ENCODE measurements at places on chromosomes 12 and 14. TPM values are rescaled to one million over a fixed set of nuclear protein-coding genes. Genes with fewer than 3 reads are reported as not detected.
A peak's percentile ranks its signal among the peaks of the same experiment; 100 is the strongest.

DNA sequence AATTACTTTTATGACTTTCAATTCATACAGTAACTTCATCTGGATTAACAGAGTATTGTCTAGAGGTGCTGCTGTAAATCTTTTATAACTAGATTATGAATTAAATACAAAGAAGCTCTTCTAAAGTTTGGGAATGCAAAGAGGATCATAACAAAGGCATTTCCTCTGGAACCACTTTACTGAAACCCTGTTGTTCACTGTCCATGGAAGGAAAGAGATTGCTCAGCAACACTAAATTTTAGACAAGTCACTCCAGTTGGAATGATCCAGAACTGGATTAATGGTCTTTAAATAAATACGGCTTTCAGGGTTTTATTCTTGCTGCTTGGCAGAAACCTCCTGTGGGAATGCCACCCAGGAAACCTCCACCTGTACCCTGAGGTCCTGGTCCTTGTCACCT, 250.6 kb downstream of the KSR2 start:
- no peak for DNase-seq

LMO3 gene
- 37.5 TPM for total RNA-seq

STON2 gene
- total RNA-seq, result 15.5 TPM

FBXO34 gene
- total RNA-seq, result 87.5 TPM

DNA sequence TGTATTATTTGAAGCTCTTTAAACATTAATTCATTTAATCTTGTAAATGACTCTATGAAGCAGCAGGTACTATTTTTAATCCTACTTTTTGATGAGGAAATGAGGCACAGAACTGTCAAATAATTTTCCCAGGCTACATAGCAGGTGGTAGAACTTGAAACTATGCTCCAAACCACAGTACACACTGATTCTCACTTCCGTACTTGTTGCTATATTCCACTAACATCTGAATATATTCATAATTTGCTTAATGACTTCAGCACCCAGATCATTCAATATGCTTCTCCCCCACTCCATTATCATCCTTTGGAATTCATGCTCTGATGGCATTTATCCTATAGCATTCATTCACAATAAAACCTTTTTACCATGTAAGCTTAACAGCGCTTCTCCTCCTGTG, 4.9 kb downstream of the ERGIC2 start:
- DNase-seq, result no peak

LUM gene
- 31.2 TPM for total RNA-seq

GRCh38 chr12:57590479-57590863, 521 bp upstream of the PIP4K2C start:
- DNase-seq, result no peak

DNA sequence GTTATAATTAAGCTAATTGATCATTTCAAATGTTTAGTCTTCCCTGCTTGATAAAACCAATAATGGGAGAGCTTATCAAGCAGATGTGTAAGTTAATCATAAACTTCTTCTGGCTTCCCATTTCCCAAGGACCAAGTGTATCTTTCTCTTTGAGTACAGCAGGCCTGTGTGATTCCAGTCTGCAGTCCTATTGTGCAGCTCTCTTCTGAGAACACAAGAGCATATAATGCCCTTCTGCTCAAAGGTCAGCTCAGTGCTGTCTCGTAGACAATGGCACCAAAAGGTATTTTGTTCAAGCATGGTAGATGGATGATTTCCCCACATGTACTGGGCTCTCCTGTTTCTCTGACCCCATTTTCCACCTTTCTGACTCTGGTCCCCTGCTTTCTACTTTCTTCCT, 101.8 kb upstream of the DYRK2 start:
- no peak for DNase-seq

KRT77 gene
- not detected for total RNA-seq

CMKLR1 gene
- 4.8 TPM for total RNA-seq

GRCh38 chr12:104534162-104534856, 77.6 kb downstream of the CHST11 start:
- DNase-seq, result no peak

- DNase-seq, result no peak
Observed at GRCh38 chr12:100043631-100044030, 58.9 kb upstream of the ANKS1B start.

DNA sequence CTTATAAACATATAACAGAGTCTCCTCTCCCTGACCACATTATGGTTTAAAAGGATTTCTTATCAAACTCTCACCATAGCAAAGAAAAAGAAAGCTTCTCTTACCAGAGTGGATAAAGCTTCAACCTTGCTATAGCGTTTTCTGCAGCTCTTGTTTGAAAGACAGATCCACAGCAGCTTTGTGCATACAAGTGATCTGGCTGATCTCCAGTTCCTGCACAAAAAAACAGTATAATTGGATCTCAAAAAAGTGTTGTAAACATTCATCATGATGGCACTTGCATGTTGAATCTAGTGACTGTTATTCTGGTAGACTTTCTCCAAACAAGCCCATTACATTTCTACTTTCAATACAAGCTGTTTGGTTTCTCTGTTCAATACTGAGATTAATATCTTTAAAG, 178.9 kb upstream of the MGAT4C start:
- no peak for DNase-seq

CDK2 gene
- 12.1 TPM for total RNA-seq

GRCh38 chr12:132150780-132151144, 6.5 kb downstream of the NOC4L start:
- DNase-seq, result peak; percentile 4

DNA sequence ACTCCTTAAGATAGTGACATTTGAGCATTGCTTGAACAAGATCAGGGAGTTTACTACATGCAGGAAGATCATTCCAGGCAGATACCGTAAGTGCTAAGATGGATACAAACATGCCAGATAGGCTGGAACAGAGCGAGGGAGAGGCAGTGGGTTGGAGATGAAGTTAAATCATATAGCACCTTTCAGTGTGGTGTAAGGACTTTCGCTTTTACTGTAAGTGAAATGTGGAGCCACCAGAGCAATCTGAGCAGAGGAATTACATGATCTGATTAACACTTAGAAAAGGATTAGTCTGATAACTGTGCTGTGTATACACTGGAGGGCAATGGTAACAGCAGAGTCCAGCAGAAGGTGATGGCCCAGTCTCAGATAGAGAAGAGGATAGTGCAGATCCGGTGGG, 163.0 kb upstream of the SSTR1 start:
- DNase-seq, result no peak

- no peak for DNase-seq
Observed at GRCh38 chr14:70448633-70449340, 3.2 kb upstream of the ADAM21 start.

GRCh38 chr14:56686416-56686815, 106.8 kb downstream of the TMEM260 start:
- peak; percentile 8 for DNase-seq

DNA sequence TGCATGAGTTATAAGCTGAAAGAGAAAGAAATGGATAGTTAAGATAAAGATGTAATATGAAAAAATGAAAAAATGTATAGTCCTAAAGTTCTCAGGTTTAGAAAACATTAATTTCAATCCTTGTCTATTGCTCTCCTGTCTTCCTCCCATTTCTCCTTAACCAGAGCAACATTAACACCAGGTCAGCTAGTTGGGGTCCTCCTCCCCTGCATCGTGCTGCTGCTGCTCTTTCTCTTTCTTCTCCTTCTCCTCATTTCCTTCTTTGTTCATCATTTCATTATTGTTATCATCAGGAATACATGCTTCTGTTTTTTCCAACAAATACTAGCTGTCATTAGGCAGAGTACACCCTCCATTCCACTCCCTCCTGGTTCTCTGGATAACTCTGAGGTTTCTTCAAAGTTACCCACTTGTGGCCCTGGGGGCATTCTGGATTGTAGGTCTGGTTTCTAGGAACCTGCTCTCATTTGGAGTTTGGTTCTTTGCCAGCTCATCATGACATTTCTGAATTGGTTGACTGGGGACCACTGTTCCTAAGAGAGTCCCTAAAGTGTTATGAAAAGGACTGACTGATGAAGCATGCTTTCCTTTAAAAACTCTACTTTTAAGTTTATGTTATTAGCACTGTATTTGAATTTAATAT, 17.0 kb downstream of the ACSS3 start:
- no peak for DNase-seq

DNA sequence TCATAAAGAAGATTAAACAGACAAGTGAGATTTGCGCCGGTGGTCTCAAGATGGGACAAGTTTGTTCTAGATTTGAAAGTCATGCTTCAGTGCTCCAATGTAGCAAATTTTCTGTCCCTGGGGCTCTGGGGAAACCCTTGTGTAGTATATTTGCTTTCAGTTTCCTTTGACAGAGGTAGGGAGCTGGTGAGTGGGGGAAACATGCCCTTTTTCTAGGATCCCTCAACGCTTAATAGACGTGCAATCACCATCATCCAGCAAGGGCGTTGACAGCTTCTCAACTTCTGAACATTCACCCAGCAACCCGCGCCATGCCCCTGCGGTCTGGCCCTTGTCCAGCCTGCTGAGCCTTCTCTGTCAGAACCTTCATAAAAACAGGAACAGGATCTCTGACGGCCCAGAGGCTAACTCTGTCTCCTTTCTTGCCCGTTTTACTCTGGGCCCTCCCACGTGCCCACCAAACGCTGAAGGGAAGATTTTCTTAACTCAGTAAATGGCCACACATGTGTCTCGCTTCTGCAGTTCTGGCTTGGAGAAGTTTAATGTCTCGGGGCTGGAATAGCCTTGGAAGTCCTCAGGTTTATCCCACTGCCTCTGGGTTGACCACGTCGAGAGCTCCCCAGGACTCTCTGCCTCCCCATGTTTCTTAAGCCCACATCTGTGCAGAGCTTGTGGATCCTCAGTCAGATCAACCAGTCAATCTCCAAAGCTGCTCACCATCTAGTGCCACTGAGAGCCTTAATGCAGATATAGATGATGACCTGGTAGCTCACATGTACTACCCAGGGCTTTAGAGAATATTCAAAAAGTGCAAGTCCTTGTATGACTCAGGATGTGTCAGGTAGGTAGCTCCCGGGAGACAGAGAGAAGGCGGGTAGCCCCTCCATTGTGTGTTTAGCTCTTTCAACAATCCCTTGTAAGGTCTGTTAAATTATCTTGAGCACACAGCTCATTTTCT, 58.1 kb upstream of the CCND2 start:
- peak; percentile 64 for DNase-seq

CLEC4C gene
- total RNA-seq, result not detected

PRKD1 gene
- 6.4 TPM for total RNA-seq

INSM2 gene
- not detected for total RNA-seq

GCN1 gene
- 141 TPM for total RNA-seq

- no peak for DNase-seq
Observed at GRCh38 chr12:3995306-3995705, 122.1 kb upstream of the PARP11 start.

GRCh38 chr12:16266085-16266484, 11.4 kb downstream of the SLC15A5 start:
- no peak for DNase-seq

All from transverse colon (tissue), 4 donors.